ENCODE measurements at places on chromosomes 3 and 15. TPM values are rescaled to one million over a fixed set of nuclear protein-coding genes. Genes with fewer than 3 reads are reported as not detected.

DNA sequence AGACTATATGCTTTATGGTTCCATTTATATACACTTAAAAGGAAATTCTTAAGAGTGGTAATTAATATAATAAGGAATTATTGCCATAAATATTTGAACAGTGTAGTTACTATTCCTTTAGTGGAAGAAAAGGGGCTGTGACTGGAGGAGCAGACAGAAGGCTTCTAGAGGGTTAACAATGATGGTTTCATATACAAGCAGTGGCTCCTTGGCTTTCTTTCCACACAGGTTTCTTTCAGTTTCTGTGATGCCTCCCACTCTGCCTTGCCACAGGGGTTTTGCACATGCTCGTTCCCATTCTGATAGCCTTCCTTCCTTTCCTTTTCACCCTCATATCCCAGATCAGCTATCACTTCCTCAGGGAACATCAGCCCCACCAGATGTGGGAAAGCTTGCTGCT lies 108.8 kb upstream of the LYSMD4 start:
- DNase-seq = no peak
- no peaks in the 10 kb centered on the region for H3K4me1 ChIP-seq
- H3K4me3 ChIP-seq = no peak overlapping the region

- no peaks in the 10 kb centered on the region for H3K4me1 ChIP-seq
- DNase-seq = no peak
- H3K36me3 ChIP-seq = no peaks in the 10 kb centered on the region
- no peak overlapping the region for H3K4me3 ChIP-seq
- no peaks in the 10 kb centered on the region for H3K27me3 ChIP-seq
- no peak overlapping the region for H3K27ac ChIP-seq
Observed at GRCh38 chr3:188034989-188035388, 119.0 kb upstream of the LPP start.

GPR15 gene
- 5.7 TPM for total RNA-seq

DNA sequence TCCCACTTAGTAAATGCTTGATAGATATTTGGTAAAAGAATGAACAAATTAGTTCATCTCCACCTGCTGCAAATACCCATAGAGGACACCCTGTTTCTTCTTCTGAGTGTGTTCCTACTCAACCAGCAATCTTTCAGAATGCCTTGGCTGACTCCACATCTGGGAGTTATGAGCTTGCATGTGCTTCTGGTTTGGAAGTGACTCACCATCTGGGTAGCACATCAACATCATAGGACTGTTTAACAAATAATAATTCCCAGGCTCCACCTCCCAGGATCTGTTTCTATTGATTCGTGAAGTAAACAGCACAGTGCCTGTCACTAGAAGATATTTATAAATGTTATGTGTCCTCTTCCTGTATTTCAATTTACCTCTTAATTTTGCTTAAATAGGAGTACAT lies 580.1 kb downstream of the ROBO2 start:
- H3K27ac ChIP-seq = no peak overlapping the region
- DNase-seq = no peak
- H3K4me1 ChIP-seq = no peaks in the 10 kb centered on the region
- H3K36me3 ChIP-seq = no peaks in the 10 kb centered on the region
- no peak overlapping the region for H3K4me3 ChIP-seq

DNA sequence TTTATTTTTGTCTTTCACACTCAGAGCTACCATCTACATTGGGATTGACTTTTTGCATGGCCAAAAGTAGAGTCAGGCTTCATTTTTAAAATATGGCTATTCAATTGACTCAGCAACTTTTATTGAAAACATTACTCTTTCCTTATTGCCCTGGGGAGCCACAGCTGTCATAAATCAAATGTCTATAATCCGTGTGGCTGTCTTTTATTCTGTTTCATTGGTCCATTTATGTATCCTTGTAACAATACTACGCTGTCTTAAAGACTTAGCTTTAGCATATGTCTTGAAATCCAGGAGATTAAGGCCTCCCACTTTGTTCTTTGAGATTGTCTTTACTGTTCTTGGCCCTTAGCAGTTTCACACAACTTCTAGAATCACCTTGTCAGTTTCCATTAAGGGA lies 55.2 kb downstream of the CEMIP start:
- no peak overlapping the region for H3K4me3 ChIP-seq
- DNase-seq = no peak
- H3K36me3 ChIP-seq = no peaks in the 10 kb centered on the region
- no peaks in the 10 kb centered on the region for H3K4me1 ChIP-seq
- no peaks in the 10 kb centered on the region for H3K27me3 ChIP-seq
- H3K27ac ChIP-seq = no peak overlapping the region

DNA sequence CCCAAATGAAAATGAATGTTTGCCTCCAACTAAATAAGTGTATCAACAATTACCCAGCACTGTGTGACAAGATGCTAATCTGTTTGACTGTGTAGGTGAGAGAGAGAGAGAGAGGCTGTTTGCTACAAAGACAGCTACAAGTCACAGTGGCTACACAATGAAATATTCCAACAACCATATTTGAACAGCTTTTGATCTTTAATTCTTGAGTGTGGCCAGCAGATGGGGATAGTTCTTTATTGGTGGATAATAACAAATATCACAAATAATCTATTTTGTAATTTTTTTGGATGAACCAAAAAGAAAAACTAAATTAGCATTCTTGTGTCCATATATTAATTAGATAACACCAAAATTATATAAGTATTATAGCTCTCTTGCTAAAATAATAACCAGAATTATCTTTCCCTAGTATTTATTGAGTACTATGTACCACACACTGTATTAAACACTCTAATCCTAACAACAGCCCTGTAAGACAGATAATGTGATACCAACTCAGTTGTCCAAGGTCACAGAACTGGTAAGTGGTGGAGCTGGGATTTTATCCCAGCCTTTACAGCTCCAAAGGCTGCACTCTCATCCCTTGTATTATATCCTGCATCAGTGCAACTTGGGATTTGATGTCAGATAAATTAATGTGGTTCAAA lies 61.9 kb upstream of the C3orf80 start:
- no peak overlapping the region for H3K4me3 ChIP-seq
- peak; percentile 22 for DNase-seq
- H3K36me3 ChIP-seq = no peaks in the 10 kb centered on the region

GRCh38 chr3:40325465-40325864 lies 16.0 kb downstream of the EIF1B start:
- H3K4me1 ChIP-seq = no peaks in the 10 kb centered on the region
- peaks cover 6% of the 10 kb centered on the region for H3K27me3 ChIP-seq
- no peak overlapping the region for H3K4me3 ChIP-seq
- H3K27ac ChIP-seq = no peak overlapping the region
- no peaks in the 10 kb centered on the region for H3K36me3 ChIP-seq

DNA sequence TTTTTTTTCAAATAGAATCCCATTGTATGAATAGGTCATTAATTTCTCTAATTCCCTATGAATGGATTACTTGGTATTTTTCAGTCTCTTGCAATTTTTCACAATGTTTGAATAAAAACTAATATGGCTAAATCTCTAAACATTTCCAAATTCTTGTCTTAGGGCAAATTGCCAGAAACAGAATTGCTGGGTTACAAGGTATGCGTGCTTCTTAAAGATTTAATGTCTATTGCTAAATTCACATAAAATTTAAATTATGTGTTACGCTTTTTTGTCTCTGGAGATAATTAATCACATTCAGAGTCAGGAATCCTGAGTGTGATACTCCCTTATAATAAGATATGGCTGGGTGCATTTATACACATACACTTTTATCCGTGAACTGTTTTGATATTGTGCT lies 264.5 kb upstream of the TBL1XR1 start:
- no peak for DNase-seq
- no peak overlapping the region for H3K27ac ChIP-seq
- H3K36me3 ChIP-seq = no peaks in the 10 kb centered on the region
- H3K4me3 ChIP-seq = no peak overlapping the region
- H3K27me3 ChIP-seq = no peaks in the 10 kb centered on the region

- no peak overlapping the region for H3K4me3 ChIP-seq
- DNase-seq = no peak
- H3K4me1 ChIP-seq = no peaks in the 10 kb centered on the region
- no peaks in the 10 kb centered on the region for H3K27me3 ChIP-seq
- H3K36me3 ChIP-seq = no peaks in the 10 kb centered on the region
- no peak overlapping the region for H3K27ac ChIP-seq
Observed at GRCh38 chr3:74303711-74304110, 310.7 kb downstream of the CNTN3 start.

DNA sequence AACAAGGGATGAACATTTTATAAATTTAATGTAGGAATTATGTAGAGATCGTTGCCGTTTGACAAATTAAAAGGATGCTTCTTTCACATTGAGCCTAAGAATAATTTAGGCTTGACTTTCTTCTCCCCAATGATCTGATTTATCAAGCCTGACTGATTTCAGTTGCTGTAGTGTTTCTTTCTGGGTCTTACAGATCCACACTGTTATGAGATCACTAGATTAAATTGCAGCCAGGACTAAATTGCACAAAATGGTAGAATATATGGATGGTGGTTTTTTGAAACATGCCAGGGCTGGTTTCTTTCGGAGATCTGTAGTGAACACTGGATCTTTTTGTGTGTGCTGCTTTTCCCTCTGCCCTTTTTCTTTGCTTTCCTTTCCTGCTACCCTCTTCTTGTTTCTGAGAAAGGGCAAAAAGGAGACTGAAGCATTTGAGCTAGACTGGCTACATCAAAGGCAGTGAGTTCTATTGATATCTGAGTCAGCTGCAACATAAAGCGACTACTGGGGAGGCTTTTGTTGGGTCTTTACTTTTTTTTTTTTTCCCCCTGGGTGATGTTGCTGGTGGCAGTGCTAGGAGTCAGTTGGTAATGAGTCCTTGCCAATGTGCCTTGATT lies 83.0 kb downstream of the AKAP13 start:
- no peak overlapping the region for H3K4me3 ChIP-seq
- H3K27me3 ChIP-seq = no peaks in the 10 kb centered on the region
- H3K36me3 ChIP-seq = no peaks in the 10 kb centered on the region
- DNase-seq = peak; percentile 67

PPP2R3A gene
- total RNA-seq = 0.05 TPM

CFAP91 gene
- 0.44 TPM for total RNA-seq

- no peaks in the 10 kb centered on the region for H3K4me1 ChIP-seq
- H3K27ac ChIP-seq = no peak overlapping the region
- DNase-seq = no peak
- H3K36me3 ChIP-seq = no peaks in the 10 kb centered on the region
- H3K4me3 ChIP-seq = no peak overlapping the region
Observed at GRCh38 chr3:108512671-108513070, 2.3 kb upstream of the MYH15 start.

GRCh38 chr15:66679657-66680108 lies 22.4 kb upstream of the SMAD6 start:
- H3K36me3 ChIP-seq = no peaks in the 10 kb centered on the region
- no peak overlapping the region for H3K4me3 ChIP-seq
- H3K27ac ChIP-seq = no peak overlapping the region
- no peaks in the 10 kb centered on the region for H3K27me3 ChIP-seq

DNA sequence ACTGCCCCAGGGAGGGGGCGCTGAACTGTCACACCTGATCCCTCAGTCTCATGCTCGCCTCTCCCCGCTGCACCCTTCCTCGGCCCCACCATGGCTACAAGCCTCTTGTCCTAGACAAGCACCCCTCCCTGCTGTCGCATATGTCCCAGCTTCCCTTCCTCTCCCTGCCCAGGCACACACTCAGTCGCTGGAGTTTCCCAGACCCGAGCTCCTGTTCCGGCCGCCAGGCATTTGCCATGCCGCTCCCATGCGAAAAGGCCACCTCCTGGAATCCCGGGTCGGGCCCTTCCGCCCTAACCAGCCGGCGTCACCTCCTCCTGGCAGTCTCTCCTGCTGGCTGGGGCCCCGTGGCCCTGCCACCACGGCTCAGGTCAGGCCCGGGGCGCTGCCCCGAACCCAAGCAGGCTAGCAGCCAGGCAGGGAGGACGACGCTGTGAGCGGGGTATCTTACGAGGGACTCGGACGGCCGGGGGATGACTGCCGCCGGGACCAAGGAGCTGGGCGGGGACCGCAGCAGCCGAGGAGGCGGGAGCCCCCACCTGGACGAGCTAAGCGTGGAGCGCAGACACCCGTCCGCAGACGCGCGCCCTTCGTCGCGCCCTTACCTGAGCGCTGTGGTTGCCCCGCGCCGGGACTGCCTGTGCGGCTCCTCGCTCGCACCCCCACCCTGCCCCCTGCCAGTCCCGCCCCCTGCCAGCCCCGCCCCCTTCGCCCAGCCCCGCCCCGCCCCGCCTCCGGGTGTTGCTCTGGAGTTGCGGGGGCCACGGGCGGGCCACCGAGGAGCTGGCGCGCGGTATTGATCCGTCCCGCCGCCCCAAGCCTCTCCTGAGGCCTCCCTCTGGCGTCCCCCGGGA lies at the start of gene ALS2CL:
ALS2CL (minus strand) TSS at position 642 of the 854 bp plus-strand sequence. CDS start 4,239 bp downstream, outside the sequence.
- DNase-seq = peak; percentile 73
- peak within 1 kb of the TSS; percentile 61 for H3K27ac ChIP-seq
- H3K4me1 ChIP-seq = peaks cover 57% of the 10 kb centered on the region
- no peaks in the 10 kb centered on the region for H3K27me3 ChIP-seq
- H3K36me3 ChIP-seq = no peaks in the 10 kb centered on the region

PARP15 gene
- total RNA-seq = 87.0 TPM

GRCh38 chr15:63918901-63919348 lies 85.2 kb upstream of the HERC1 start:
- DNase-seq = no peak
- no peaks in the 10 kb centered on the region for H3K36me3 ChIP-seq
- no peak overlapping the region for H3K27ac ChIP-seq
- H3K4me3 ChIP-seq = no peak overlapping the region
- H3K4me1 ChIP-seq = no peaks in the 10 kb centered on the region
- H3K27me3 ChIP-seq = no peaks in the 10 kb centered on the region

DNA sequence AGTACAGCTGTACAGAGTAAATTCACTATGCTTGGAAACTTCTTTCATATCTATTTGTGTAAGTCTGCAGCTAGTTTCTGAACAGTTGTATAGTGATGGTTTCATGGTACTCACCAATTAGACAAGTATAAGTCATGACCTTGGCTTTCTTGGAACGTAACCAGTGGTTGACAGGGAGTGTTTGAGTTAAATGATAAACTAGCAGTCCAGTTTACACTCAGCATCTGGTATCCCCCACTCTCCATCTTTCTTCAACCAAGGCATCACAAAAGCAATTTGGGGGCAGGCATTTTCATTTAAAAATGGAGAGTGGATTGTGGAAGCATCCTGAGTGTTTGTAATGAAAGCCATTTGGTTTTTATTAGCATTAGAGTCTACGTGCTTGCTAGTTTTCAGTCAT lies 26.0 kb downstream of the MME start:
- H3K4me3 ChIP-seq = no peak overlapping the region
- no peaks in the 10 kb centered on the region for H3K36me3 ChIP-seq
- DNase-seq = no peak
- H3K4me1 ChIP-seq = no peaks in the 10 kb centered on the region

DNA sequence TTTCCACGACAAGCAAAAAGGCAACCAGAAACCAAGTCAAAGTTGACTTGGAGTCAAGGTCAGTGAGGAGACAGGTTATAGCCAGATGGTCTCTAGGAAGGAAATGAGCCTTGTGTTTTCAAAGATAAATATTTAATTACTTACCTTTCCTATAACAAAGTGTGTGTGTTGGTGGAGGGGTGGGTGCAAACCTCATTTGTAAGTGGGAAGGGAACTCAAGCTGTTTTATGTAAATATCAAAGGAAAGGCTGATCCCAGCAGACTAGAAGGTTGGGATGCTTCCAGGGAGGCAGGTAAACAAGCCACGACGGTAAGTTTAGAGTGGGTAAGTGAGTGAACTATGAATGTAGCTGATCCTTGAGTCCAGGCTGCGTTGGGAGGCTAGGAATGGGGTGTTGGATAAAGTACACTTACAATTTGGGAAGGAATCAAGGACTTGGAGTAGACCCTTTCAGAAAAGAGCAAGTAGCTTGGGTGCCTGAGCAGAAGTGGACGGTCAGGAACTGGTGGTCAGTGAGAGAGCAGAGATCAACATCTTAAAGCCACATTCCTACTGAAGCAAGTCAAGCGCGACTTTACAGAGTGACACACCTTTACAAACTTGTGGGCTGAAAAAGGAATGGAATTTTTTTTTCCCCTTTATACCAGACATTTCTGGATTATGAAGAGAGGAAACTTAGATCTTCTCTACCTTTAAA lies 82.0 kb upstream of the TBL1XR1 start:
- no peak overlapping the region for H3K4me3 ChIP-seq
- DNase-seq = no peak
- no peaks in the 10 kb centered on the region for H3K36me3 ChIP-seq
- H3K27me3 ChIP-seq = no peaks in the 10 kb centered on the region
- peaks cover 16% of the 10 kb centered on the region for H3K4me1 ChIP-seq
